ENCODE measurements at places on chromosomes 1 and 21.

DNA sequence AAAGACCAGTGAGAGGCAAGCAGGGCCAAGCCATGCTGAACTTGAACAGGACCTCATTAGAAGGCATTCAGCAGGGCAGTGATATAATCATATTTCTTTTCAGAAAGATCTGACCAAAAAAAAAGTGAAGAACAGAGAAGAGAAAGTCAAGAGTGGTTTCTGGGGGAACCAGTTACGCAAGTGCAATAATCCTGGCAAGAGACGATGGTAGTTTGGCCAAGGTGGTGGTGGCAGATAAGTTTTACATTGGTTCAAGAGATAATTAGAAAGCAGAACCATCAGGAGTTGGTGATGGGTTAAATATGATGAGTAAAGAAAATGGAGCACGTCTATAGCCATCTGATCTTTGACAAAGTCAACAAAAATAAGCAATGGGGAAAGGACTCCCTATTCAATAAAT, 54.3 kb downstream of the ZSWIM5 start:
- DNase-seq: no peak

DNA sequence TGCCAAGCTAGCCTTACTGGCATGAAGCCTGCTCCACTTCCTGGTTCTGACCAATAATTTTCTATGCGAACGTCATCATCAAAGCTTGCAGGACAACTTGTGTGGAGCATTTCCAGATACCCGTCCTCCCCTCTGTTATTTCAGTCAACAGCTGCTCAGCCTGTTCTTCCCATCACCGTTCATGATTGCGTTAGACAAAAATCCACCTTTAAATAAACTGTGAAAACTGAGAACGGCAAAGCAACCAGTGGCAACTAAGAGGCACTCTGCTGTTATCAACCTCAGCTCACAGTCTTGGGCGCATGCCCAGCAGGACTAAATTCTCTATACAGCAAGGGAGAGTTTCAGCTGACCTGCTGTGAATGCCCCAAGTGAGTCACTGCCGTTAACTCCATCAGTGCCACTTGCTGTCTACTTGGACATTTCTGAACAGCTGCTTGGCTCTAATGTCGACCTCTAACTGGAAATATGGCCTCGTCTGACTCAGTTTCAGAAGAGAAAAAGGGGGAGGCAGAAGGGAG, 207.4 kb upstream of the RUNX1 start:
- peak; percentile 90 for DNase-seq

DNA sequence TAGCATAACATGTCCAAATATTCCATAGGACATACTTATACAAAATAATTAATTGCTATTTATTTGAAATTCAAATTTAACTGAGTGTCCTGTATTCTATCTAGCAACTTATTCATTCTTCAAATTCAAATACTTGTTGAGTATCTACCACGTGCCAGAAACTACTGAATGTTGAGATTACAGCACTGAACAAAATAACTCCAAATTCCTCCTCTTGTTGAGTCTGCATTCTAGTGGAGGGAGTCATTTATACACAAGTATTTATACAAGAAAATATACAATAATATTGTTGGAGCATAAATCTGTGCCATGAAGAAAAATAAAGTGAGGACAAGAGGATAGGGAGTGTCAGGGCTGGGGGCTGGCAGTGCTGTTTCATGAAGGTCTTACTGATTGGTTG, 43.7 kb upstream of the CDC42BPA start:
- DNase-seq: no peak

- DNase-seq: no peak
These were observed 19.4 kb downstream of the LGALS8 start for GRCh38 chr1:236543065-236543669.

DNA sequence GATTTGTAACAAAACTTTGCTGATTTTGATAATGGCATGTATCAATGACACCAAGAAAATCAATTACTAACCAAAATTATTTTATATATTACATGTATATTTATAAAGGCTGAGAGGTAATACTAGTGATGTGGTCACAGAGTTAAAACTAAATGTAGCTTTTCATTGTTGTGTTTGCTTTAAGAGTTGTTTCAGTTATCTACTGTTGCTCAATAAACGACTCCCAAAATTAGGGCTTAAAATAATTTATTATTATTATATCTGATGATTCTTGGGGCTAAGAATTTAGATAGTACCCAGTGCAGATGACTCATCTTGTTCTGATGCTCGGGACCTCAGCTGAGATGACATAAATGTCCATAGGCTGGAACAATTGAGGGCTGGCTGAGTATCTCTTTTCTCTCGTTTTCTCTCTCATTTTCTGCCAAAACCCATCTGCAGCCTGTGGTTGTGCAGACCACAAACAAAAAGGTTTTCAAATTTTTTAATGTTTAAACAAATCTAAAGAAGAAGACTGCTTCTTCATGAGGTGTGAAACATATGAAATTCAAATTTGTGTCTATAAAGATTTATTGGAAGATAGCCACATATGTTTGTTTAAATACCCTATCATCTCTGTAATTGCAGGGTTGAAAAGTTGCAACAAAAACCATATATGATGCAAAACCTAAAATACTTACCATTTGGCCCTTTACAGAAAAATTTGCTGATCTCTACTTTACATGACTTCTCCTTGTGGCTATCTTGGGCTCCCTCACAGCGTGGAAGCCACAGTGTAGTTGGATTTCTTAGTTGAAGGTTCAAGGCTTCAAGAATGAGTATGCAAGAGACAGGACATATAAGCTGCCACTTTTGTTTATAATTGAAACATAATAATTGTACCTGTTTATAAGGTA, 14.8 kb upstream of the PTPRC start:
- no peak for DNase-seq
